Keratinocyte (primary cell): ENCODE measurements at places on chromosomes 5 and 9. TPM values are rescaled to one million over a fixed set of nuclear protein-coding genes. Genes with fewer than 3 reads are reported as not detected.
A peak's percentile ranks its signal among the peaks of the same experiment; 100 is the strongest.

GRCh38 chr5:17405976-17406375 lies 92.1 kb upstream of the TAF11L2 start:
- H3K27ac ChIP-seq: peak overlapping the region; percentile 92
- no peaks in the 10 kb centered on the region for H3K27me3 ChIP-seq
- peak; percentile 69 for DNase-seq

- no peaks in the 10 kb centered on the region for H3K4me1 ChIP-seq
- no peak overlapping the region for H3K27ac ChIP-seq
- no peaks in the 10 kb centered on the region for H3K36me3 ChIP-seq
- H3K27me3 ChIP-seq: no peaks in the 10 kb centered on the region
- H3K4me3 ChIP-seq: no peak overlapping the region
- DNase-seq: no peak
Observed at GRCh38 chr9:104577263-104577662, 8.3 kb downstream of the OR13C8 start.

- H3K27me3 ChIP-seq: no peaks in the 10 kb centered on the region
- peaks cover 13% of the 10 kb centered on the region for H3K4me1 ChIP-seq
- no peak for DNase-seq
- no peak overlapping the region for H3K4me3 ChIP-seq
Observed at GRCh38 chr5:17214893-17215292, 2.5 kb upstream of the BASP1 start.

GRCh38 chr5:2857837-2858236 lies 106.4 kb upstream of the IRX2 start:
- no peak for DNase-seq
- no peak overlapping the region for H3K27ac ChIP-seq
- H3K27me3 ChIP-seq: no peaks in the 10 kb centered on the region

GRCh38 chr5:59666440-59667068 lies 227.0 kb downstream of the PDE4D start:
- H3K4me3 ChIP-seq: no peak overlapping the region
- no peaks in the 10 kb centered on the region for H3K36me3 ChIP-seq
- no peaks in the 10 kb centered on the region for H3K4me1 ChIP-seq
- no peak for DNase-seq

The ISCA1 gene
- 25.1 to 37.4 TPM (median 25.2 TPM) in 3 replicates for polyA plus RNA-seq

The NXNL2 gene
- 0.17 to 0.33 TPM (median 0.26 TPM) in 3 replicates for polyA plus RNA-seq

The KIF24 gene
- polyA plus RNA-seq: 1.1 to 1.8 TPM (median 1.5 TPM) in 3 replicates

The IL13 gene
- polyA plus RNA-seq: not detected in 3 replicates
